Activated T-helper 1 cell treated with anti-CD3 and anti-CD28 coated beads, Interleukin-12 subunit alpha, Interleukin-12 subunit beta, Interleukin-2, Interleukin-4 antibody, amounts not matched to agents 30 ng/mL and 10 ng/mL and 1 ng/mL, durations not matched to agents 14 hours and 24 hours and 36 hours (primary cell): ENCODE measurements at places on chromosomes 12 and 14.

GRCh38 chr14:56137453-56137807, 19.2 kb downstream of the PELI2 start:
- H3K4me3 ChIP-seq, result no peak overlapping the region
- H3K27ac ChIP-seq, result no peak overlapping the region
- H3K27me3 ChIP-seq, result peaks cover 7% of the 10 kb centered on the region
- peaks cover 17% of the 10 kb centered on the region for H3K4me1 ChIP-seq
- no peak for DNase-seq

DNA sequence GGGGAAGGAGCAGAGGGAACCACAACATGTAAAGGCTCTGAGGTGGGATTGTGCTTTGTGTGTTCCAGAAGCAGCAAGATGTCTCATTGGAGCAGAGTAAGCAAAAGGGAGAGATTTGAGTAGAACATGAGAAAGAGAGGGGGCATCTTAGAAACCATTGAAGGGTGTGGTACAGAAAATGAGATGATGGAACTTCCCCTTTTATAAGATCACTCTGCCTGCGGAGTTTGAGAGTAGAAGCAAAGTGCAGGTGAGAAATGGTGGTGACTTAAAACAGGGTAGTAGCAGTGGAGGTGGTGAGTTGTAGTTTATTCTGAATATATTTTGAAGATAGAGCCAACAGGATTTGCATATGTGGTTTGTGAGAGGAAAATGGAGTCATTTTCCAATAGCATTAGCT, 56.0 kb downstream of the FBXO34 start:
- peaks cover 7% of the 10 kb centered on the region for H3K36me3 ChIP-seq

DNA sequence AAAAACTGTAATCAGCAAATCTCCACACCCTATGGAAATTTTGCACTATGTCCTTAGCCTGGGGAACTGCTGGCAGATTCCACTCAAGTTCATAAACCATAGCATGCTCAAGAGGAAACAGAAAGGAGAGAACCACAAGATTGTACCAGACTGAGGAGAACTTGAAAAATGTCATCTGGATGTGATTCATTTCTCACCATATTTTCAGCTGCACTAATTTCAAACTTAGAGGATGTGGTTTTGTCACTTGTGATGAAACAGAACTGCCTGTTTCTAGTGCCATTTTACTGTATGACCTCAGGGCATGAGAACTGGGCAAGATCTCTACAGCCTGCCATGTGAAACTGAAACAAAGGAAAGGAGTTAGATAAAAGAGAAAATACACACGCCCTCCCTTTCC, 1493.1 kb upstream of the FLRT2 start:
- H3K4me3 ChIP-seq, result no peak overlapping the region
- no peaks in the 10 kb centered on the region for H3K27me3 ChIP-seq
- no peak overlapping the region for H3K27ac ChIP-seq
- no peak for DNase-seq

GRCh38 chr12:269191-269590, 6.6 kb upstream of the SLC6A13 start:
- H3K27ac ChIP-seq, result no peak overlapping the region
- peaks cover 8% of the 10 kb centered on the region for H3K27me3 ChIP-seq
- no peaks in the 10 kb centered on the region for H3K36me3 ChIP-seq
- DNase-seq, result no peak
- no peaks in the 10 kb centered on the region for H3K4me1 ChIP-seq
- no peak overlapping the region for H3K4me3 ChIP-seq

DNA sequence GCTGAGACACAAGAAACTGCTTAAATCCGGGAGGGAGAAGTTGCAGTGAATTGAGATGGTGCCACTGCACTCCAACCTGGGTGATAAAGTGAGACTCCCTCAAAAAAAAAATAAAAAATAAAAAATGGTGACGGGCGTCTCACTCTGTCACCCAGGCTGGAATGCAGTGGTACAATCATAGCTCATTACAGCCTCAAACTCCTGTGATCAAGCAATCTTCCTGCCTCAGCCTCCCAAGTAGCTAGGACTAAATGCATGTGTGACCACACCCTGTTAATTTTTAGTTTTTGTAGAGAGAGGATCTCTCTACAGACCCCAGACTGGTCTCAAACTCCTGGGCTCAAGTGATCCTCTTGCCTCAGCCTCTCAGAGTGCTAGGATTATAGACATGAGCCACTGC, 9.1 kb downstream of the SNX6 start:
- H3K36me3 ChIP-seq, result peaks cover 36% of the 10 kb centered on the region
- H3K4me1 ChIP-seq, result peaks cover 28% of the 10 kb centered on the region
- DNase-seq, result no peak
- no peak overlapping the region for H3K4me3 ChIP-seq
- H3K27me3 ChIP-seq, result no peaks in the 10 kb centered on the region

- no peak overlapping the region for H3K27ac ChIP-seq
- H3K36me3 ChIP-seq, result no peaks in the 10 kb centered on the region
- H3K27me3 ChIP-seq, result no peaks in the 10 kb centered on the region
- no peak overlapping the region for H3K4me3 ChIP-seq
Observed at GRCh38 chr14:28119849-28120248, 646.7 kb upstream of the FOXG1 start.

DNA sequence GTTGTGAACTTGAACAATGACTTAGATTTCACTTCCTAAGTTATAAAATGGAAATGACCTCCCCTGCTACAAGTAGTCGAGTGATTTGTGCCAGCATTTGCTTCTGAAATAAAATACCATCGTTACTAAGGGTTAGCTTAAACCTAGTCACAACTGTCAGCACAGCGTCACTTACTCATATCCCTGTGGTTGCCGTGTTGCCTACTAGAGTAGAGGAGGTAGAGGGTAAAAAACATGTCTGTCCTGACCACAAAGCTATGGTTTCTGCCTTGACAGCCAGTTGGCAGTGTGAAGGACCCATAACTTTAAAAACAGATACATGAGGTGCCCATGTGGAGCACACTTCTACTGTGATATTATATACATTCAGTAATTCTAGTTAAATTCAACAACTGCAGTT, 234.2 kb upstream of the RGS6 start:
- H3K36me3 ChIP-seq, result peaks cover 54% of the 10 kb centered on the region
- no peak overlapping the region for H3K27ac ChIP-seq
- DNase-seq, result no peak
- no peaks in the 10 kb centered on the region for H3K27me3 ChIP-seq

DNA sequence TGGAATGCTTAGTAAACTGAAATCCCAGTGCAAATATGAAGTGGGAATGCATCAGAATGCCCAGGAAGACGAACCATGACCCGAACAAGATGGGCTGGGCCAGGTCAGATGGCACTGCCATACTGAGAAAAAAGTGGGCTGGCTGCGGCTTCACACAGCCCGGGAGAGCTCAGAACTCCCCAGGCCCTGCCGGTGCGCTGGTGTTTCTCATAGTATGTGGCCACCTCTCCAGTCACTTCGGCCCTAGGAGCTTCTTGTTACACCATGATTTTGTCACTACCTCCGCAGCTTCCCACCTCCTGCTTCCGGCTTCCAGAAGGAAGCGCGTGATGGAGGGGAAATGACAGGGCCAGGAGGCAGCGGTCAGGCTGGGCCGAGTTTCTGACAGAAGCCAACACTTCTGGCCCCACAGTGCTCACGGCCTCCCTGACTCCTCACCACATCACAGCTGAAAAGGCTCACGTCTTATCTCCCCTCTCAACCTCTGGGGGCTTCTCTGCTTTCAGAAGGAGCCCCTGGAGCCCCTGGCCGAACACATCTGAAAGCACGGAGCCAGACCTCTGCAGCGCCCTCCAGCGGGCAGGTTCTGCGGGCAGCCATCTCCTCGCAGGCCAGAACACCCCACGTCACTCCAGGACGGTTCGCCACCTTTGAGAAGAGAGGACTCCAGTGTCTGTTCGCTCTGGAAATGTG, 30.7 kb downstream of the DAD1 start:
- peak overlapping the region; percentile 83 for H3K4me3 ChIP-seq
- H3K4me1 ChIP-seq, result peaks cover 91% of the 10 kb centered on the region

GRCh38 chr12:93689076-93689834, 12.1 kb downstream of the CRADD start:
- H3K4me1 ChIP-seq, result peaks cover 26% of the 10 kb centered on the region
- peaks cover 5% of the 10 kb centered on the region for H3K36me3 ChIP-seq
- H3K27me3 ChIP-seq, result peaks cover 2% of the 10 kb centered on the region
- H3K4me3 ChIP-seq, result no peak overlapping the region
- no peak for DNase-seq

GRCh38 chr12:26939192-26939832, 1.0 kb downstream of the FGFR1OP2 start:
- H3K4me3 ChIP-seq, result peak overlapping the region; percentile 96
- DNase-seq, result no peak
- no peaks in the 10 kb centered on the region for H3K27me3 ChIP-seq
- H3K4me1 ChIP-seq, result peaks cover 82% of the 10 kb centered on the region
- peaks cover 22% of the 10 kb centered on the region for H3K36me3 ChIP-seq

- DNase-seq, result no peak
- H3K4me3 ChIP-seq, result no peak overlapping the region
- peaks cover 3% of the 10 kb centered on the region for H3K27me3 ChIP-seq
- H3K4me1 ChIP-seq, result peaks cover 7% of the 10 kb centered on the region
Observed at GRCh38 chr12:59587710-59588109, 8.1 kb upstream of the SLC16A7 start.

DNA sequence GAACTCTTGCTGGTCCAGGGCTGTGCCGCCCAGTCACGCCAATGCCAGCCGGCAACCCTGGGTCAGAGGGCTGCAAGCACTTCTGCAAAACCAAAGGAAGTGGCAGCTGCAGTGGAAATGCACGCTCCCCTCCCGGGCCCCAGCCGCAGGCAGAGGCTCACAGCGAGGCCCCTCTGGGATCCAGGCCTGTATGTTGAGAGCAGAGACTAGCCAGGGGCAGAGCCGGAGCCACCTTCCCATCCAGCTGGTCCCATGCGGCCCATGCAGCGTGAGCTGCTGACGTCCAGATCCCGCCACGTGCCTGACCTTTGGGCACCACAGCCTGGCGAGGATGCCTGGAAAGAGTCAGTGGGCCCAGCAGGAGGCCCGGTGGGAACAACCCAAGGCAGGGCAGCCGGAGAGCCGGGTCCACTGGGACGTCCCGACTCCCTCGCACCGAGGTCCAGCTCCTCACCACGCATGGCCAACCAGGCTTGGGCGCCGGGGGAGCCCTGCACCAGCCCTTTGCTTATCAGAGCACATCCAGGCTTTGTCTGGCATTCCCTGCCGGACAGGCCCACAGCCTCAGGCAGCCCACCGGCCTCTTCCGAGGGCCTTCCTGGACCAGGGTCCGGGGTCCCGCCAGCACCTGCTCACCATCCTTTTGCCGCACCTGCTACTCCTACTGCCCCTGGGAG, 4.3 kb downstream of the GPR132 start:
- no peaks in the 10 kb centered on the region for H3K27me3 ChIP-seq
- peak overlapping the region; percentile 100 for H3K27ac ChIP-seq
- DNase-seq, result no peak
- H3K4me1 ChIP-seq, result peaks cover 53% of the 10 kb centered on the region

DNA sequence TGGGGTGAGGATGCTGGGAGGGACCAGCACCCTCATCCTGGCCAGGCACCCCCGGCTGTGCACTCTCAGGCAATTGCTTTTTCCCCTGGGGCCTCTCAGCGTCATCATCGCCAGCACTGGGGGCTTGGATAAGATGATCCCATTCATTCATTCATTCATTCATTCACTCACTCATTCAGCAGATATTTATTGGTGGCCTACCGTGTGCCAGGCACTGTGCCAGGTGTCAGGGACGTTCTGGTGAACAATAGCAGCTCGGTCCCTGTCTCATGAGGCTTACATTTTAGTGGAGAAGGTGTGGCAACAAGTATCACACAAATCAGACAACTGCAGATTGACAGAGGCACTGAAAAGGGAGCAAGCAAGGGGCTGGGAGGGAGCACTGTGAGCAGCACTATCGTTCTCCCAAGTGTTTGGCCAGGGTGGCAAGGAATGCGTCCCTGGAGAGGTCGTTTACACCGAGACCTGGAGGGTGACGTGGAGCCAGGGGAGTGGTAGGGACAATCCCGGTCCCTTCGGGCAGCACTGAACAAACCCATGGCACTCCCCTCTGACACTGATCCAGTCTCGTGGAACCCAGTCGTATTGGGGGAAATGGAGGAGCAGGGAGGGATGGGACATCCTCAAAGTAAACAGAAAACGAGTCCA, 124.1 kb downstream of the PAPOLA start:
- no peaks in the 10 kb centered on the region for H3K36me3 ChIP-seq
- no peak for DNase-seq
- no peak overlapping the region for H3K4me3 ChIP-seq
- peaks cover 3% of the 10 kb centered on the region for H3K27me3 ChIP-seq
- H3K27ac ChIP-seq, result no peak overlapping the region

DNA sequence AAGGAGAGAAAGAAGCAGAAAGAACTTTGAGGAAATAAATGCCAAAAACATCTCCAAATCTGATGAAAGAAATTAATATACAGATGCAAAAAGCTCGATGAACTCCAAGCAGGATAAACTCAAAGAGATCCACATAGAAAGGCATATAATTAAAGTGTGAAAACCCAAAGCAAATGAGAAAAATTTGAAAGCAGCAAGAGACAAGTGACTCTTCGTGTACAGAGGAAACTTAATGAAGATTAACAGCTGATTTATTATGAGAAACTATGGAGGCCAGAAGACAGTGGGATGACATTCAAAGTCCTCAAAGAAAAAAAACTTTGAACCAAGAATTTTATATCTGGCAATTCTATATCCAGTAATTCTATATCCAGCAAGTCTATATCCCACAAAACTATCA, 163.0 kb upstream of the TMCC3 start:
- no peaks in the 10 kb centered on the region for H3K27me3 ChIP-seq
- H3K36me3 ChIP-seq, result no peaks in the 10 kb centered on the region
- H3K4me3 ChIP-seq, result no peak overlapping the region

- no peak for DNase-seq
- no peaks in the 10 kb centered on the region for H3K36me3 ChIP-seq
- no peak overlapping the region for H3K4me3 ChIP-seq
- no peak overlapping the region for H3K27ac ChIP-seq
Observed at GRCh38 chr12:59075968-59076490, 155.7 kb upstream of the LRIG3 start.

DNA sequence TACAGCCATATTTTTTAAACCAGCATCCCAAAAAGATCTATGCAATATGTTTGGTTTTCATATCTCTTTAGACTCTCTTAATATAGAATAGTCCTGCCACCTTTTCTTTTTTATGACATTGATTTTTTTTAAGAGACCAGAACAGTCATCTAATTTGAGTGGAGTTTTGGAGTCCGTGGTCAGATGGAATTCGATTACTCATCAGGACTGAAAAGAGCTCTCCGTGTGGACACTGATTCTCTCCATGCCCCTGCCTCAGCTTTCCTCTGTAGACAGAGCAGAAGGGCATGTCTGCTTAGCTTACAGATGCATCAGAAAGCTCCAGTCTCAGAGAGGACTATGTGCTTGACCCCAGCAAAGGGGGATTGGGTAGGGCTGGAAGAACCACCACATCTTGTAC, 27.8 kb downstream of the SMCO2 start:
- peaks cover 28% of the 10 kb centered on the region for H3K36me3 ChIP-seq
- H3K4me1 ChIP-seq, result peaks cover 44% of the 10 kb centered on the region
- no peaks in the 10 kb centered on the region for H3K27me3 ChIP-seq

GRCh38 chr14:100341301-100342031, 18.3 kb downstream of the SLC25A47 start:
- H3K4me1 ChIP-seq, result peaks cover 34% of the 10 kb centered on the region
- peaks cover 59% of the 10 kb centered on the region for H3K36me3 ChIP-seq
- peak; percentile 12 for DNase-seq
- peak overlapping the region; percentile 38 for H3K4me3 ChIP-seq
- H3K27ac ChIP-seq, result peak overlapping the region; percentile 80

GRCh38 chr12:86389949-86390348, 133.8 kb upstream of the MGAT4C start:
- H3K4me1 ChIP-seq, result no peaks in the 10 kb centered on the region
- H3K36me3 ChIP-seq, result no peaks in the 10 kb centered on the region
- no peak overlapping the region for H3K4me3 ChIP-seq
- H3K27ac ChIP-seq, result no peak overlapping the region
